A549 treated with AZD2906 at 1 μM for 4 hours (cell line): ENCODE measurements at places on chromosomes 13 and 19. TPM values are rescaled to one million over a fixed set of nuclear protein-coding genes. Genes with fewer than 3 reads are reported as not detected.

Gene UQCR11
- total RNA-seq: 80.7 to 191 TPM (median 167 TPM) in 5 replicates

Gene PRTN3
- total RNA-seq: 0.15 to 0.60 TPM (median 0.43 TPM) in 5 replicates

Gene MLNR
- 0.39 to 0.66 TPM (median 0.57 TPM) in 5 replicates for total RNA-seq

Gene CCDC169
- total RNA-seq: 0.07 to 0.44 TPM (median 0.29 TPM) in 5 replicates

Gene TMED1
- total RNA-seq: 23.6 to 31.2 TPM (median 30.5 TPM) in 5 replicates

Gene ZNF66
- total RNA-seq: not detected in 5 replicates

Gene LRP3
- 31.4 to 56.6 TPM (median 52.8 TPM) in 5 replicates for total RNA-seq

Gene KLK6
- total RNA-seq: 0.15 to 0.54 TPM (median 0.22 TPM) in 5 replicates

Gene PDX1
- total RNA-seq: 0.03 to 0.12 TPM (median 0.06 TPM) in 5 replicates

Gene CGB7
- total RNA-seq: 0.32 to 0.76 TPM (median 0.42 TPM) in 5 replicates

Gene KMT2B
- 49.7 to 60.0 TPM (median 57.9 TPM) in 5 replicates for total RNA-seq

Gene IGFL1
- total RNA-seq: 1.0 to 2.3 TPM (median 1.9 TPM) in 5 replicates

Gene SHANK1
- 0.09 to 0.31 TPM (median 0.17 TPM) in 5 replicates for total RNA-seq

Gene CEACAM3
- not detected in 5 replicates for total RNA-seq
